ENCODE measurements at places on chromosomes 11 and 22.

- no peak for DNase-seq
Observed at GRCh38 chr11:7353100-7353499, 101.4 kb downstream of the SYT9 start.

DNA sequence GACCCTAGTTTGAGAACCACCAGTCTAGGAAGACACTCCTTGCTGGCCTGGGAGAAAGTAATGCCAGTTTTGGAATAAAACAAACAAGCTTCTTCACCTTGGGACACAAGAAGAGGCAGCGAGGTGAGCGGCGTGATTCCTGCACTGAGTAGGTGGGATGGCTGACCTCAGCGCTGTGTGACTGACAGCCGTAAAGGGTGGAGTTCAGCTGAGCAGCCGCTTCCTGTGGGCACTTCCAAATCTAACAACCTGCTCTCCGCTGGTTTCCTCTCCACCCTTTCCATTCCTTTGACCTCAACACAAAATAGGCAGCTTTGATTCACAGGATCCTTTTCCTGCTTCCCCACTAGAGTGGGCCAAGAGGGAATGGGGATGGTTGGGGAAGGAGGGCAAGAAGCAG, 45.8 kb downstream of the PC start:
- no peak for DNase-seq

DNA sequence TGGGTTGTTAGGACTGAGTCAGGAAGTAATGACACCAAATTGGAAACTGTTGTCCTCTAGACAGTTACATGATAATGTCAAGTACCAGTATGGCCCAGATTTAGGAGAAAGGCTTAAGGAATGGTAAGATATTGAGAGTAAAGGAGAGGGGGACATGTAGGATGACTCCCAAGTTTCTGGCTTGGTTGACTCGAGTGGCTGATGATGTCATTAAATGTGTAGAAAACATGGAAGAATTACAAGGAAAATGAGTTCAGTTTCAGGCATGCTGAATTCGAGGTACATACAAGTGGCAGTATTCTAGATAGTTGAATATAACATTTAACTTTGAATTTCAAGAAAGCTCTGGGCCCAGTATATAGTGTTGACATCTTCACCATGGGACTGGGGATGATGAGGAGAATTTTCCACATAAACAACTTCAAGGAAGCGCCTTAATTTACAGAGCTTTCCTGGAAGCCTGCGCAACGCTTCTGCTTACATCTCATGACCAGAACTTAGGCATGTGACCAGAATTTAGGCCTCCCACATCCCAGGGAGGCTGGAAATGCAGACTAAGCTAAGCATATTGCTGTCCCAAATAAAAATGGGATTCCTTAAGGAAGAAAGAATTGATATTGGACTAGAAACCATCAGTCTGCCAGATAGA, 3.8 kb downstream of the CFAP300 start:
- DNase-seq, result no peak

- DNase-seq, result no peak
Observed at GRCh38 chr22:23511627-23512347, 68.3 kb downstream of the IGLL1 start.

GRCh38 chr11:62579252-62579651, 5.6 kb upstream of the EEF1G start:
- DNase-seq, result no peak

DNA sequence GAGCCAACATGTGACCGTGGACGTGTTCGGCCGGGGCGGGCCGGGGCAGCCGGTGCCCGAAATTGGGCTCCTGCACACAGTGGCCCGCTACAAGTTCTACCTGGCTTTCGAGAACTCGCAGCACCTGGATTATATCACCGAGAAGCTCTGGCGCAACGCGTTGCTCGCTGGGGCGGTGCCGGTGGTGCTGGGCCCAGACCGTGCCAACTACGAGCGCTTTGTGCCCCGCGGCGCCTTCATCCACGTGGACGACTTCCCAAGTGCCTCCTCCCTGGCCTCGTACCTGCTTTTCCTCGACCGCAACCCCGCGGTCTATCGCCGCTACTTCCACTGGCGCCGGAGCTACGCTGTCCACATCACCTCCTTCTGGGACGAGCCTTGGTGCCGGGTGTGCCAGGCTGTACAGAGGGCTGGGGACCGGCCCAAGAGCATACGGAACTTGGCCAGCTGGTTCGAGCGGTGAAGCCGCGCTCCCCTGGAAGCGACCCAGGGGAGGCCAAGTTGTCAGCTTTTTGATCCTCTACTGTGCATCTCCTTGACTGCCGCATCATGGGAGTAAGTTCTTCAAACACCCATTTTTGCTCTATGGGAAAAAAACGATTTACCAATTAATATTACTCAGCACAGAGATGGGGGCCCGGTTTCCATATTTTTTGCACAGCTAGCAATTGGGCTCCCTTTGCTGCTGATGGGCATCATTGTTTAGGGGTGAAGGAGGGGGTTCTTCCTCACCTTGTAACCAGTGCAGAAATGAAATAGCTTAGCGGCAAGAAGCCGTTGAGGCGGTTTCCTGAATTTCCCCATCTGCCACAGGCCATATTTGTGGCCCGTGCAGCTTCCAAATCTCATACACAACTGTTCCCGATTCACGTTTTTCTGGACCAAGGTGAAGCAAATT, 1.8 kb downstream of the FUT4 start:
- no peak for DNase-seq

DNA sequence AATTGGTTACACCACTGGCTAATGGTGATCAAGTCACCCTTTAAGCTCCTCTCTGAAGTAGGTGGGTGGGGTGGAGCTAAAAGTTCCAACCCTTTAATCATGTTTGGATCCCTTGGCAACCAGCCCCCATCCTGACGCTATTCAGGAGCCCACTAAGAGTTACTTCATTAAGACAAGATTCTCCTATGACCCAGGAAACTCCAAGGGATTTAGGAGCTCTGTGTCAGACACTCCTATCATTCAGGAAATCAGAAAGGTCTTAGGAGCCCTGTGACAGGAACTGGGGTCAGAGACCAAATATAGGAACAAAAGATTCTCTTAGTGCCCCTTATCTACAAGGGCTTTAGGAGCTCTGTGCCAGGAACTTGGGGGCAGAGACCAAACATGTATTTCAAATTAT, 141.3 kb downstream of the ATG16L2 start:
- no peak for DNase-seq

- no peak for DNase-seq
Observed at GRCh38 chr11:91946397-91946951, 278.1 kb upstream of the FAT3 start.

DNA sequence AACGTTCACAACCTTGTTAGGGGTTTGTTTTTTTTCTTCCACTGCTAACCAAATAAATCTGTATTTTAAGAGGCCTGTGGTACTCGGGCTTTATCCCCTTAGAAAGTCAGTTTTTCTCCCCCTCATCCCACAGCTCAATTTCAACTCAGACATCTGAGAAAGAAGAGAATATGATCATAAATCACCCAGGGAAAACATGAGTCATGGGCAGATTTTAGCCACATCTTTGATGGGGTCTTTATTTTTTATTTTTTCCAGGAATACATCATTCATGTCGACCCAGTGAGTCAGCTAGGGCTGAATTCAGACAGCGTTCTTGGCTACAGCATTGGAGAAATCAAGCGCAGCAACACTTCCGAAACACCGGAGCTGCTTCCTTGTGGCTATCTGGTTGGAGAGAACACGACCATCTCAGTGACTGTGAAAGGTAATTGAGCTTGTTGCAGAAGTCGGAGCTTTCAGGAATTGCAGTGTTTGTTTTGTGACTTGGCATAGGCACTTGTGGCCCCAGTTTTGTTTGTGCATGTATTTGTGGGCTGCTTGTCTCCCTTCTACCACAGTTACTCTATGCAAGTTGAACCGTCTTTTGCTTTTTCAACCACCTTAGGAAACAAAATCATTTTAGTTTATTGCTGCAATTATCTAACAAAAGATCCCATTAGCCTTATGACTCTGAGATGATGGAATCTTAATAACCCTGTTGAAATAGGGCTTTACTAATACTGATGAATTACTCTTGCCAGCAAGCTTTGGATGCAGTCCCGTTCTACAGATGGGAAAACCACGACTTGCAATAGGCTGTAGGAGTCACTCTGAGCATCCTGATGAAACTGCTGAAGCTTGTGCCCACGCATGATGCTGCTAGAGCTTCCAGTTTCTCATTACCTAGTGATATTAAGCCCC, 62.7 kb downstream of the DBX1 start:
- no peak for DNase-seq

- DNase-seq, result no peak
Observed at GRCh38 chr22:28112548-28113043, 193.5 kb upstream of the PITPNB start.

GRCh38 chr11:130171534-130171933, 12.0 kb downstream of the ST14 start:
- DNase-seq, result no peak

GRCh38 chr11:33935005-33935404, 43.1 kb upstream of the LMO2 start:
- DNase-seq, result no peak

DNA sequence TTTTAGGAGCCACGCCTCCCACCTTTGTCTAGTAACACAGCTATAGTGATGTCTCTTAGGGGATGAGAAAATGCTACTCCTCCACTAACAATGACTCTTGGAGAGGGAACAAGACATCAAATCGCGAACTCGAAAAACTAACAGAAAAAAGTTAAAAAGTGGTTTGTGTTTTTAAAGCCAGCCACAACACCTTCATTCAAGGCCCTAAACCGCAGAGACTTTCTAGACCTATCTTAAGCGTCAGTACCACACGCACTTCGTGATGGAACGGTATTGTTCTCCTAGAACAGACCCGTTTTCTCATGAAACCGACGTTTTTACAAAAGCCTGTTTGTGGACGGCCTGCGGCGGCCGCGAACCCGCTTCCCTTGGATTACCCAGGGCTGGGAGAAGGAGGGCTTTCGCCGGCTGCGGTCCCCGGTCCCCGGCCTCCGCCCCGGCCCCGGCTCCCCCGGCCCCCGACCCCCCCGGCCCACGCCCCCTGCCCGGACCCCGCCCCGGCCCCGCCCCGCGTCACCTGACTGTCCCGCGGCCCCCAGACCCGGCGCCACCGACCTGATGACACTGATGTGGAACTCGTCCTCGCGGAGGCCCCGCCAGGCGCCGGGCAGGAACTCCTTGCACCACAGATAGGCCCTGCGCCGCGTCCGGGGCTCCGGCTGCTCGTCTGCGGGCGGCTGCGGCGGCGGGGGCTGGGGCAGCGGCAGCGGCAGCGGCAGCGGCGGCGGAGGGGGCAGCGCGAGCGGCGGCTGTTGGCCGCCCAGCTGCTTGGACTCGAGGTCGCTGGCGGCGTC, 718 bp downstream of the CHKA start:
- no peak for DNase-seq

GRCh38 chr22:23549198-23549595, 30.9 kb downstream of the IGLL1 start:
- no peak for DNase-seq

DNA sequence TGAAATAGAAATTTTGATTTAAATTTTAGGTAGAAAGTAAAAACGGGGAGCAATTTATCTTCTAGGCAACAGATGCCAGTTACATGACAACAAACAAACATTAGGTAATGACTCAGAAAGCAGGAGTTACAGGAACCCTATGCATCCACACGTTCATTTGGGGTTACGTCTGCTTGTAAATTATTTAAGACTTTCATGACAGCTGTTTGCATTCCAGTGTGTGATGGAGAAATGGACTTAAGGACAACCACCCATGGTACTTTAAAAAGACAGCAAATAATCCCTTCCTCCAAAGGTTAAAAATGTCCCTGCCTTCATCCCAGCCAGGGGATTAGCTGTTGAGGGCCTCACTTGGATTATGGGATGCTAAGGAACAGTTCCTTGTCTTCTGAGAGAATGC, 11.8 kb downstream of the E2F8 start:
- no peak for DNase-seq

GRCh38 chr11:114196997-114197703, 99.0 kb upstream of the NNMT start:
- DNase-seq, result no peak

- no peak for DNase-seq
Observed at GRCh38 chr11:126346586-126346940, 8.9 kb upstream of the ST3GAL4 start.

DNA sequence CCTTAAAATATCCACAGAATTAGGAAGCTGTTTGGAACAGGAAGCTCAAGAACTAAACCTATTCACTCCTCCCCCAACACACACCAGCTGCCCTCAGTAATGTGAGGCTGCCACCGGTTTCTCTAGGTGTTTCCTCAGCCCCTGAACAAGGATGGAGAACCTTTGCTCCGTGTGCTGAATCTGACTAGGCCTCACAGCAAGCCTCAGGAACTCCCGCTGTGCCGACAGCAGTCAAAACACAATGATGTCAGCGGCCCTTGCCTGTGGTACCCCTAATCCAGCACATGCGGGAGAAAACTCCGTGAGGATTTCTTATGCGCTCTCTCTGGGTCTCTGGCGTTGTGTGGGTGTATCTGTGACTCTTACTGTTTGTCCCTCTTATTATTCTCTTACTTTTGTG, 153.3 kb downstream of the EFCAB6 start:
- DNase-seq, result no peak

- DNase-seq, result no peak
Observed at GRCh38 chr11:121478895-121479697, 26.3 kb upstream of the SORL1-AS1 start.

GRCh38 chr11:28223994-28224393, 115.8 kb downstream of the METTL15 start:
- DNase-seq, result no peak

DNA sequence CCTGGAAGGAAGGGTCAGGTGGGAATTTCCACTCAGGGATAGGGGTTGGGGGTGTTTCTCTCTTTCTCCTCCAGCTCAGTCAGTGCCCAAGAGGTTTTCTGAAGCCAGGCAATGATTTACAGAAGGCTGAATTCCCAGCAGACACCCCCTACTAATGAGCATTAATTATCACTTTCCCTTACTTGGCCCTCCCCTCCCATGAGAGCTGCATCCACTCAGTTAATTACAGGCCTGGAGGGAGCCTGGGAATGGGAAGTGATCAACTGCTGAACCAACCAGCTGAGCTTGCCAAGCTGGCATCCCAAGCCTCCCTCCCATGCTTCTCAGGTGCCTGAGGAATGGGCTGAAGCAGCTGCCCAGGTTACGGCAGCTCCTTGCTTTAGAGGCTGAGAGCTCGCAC, 992 bp downstream of the LGALS12 start:
- DNase-seq, result no peak

GRCh38 chr11:60718524-60719316, 5.8 kb upstream of the MS4A18 start:
- no peak for DNase-seq

DNA sequence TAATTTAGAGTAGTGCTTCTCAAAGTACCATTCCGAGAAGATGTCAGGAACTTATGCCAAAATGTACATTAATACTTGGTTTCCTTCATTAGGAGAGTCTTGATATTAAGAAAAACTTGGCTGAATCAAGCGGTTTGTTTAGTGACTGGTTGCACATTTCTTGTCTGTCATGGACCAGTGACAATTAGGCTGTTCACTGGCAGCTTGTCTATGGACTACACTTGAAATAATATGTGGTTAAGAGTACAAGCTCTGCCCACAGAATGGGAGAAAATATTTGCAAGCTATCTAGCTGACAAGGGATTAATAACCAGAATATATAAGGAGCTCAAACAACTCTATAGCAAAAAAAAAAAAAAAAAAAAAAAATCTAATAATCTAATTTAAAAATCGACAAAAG, 24.6 kb downstream of the COA4 start:
- no peak for DNase-seq

- DNase-seq, result no peak
Observed at GRCh38 chr22:46580940-46581537, 39.1 kb upstream of the GRAMD4 start.

Measured in natural killer cell treated with Interleukin-12 subunit alpha and Interleukin-12 subunit beta and Interleukin-15 and Interleukin-18, amount 100 ng/mL, for 72 hours (primary cell).